ENCODE measurements at places on chromosomes 1 and 21. TPM values are rescaled to one million over a fixed set of nuclear protein-coding genes. Genes with fewer than 3 reads are reported as not detected.

DNA sequence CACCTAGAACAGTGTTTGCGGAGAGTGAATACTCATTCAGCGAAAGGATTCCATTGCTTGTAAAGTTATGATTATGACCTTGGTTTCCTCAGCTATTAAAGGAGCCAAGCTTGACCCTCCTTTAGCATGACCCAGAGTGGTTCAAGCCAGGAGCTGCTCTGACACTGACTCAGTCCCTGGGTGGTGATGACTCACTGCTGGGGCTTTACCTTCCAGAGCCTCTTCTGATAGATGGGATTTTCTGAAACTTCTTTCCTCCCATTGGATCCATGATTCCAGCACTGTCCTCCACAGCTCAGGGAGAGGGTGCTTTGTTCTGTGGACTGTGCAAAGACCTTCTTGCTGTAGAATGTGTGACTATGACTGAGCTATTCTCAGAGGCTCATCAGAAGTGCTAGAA is 77.4 kb downstream of the S1PR1 start:
- H3K4me3 ChIP-seq, result no peak overlapping the region
- H3K27ac ChIP-seq, result no peak overlapping the region
- no peaks in the 10 kb centered on the region for H3K36me3 ChIP-seq
- peaks cover 24% of the 10 kb centered on the region for H3K4me1 ChIP-seq

GRCh38 chr1:20126806-20127440 is 7.6 kb upstream of the PLA2G2D start:
- H3K27ac ChIP-seq, result no peak overlapping the region
- DNase-seq, result no peak
- no peaks in the 10 kb centered on the region for H3K36me3 ChIP-seq

The CHI3L2 gene
- 1.3 TPM for total RNA-seq

DNA sequence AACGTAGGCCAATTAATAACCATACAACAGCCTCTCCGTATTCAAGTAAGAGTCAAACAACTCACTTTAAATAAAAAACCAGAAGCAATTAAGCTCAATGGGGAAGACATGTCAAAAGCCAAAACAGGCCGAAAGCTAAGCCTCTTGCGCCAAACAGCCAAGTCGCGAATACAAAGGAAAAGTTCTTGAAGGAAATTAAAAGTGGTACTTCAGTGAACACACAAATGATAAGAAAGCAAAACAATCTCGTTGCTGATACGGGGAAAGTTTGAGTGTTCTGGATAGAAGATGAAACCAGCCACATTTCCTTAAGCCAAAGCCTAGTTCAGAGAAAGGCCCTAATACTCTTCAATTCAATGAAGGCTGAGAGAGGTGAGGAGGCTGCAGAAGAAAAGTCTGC is 53.4 kb downstream of the SIPA1L2 start:
- H3K4me1 ChIP-seq, result peaks cover 38% of the 10 kb centered on the region
- H3K36me3 ChIP-seq, result no peaks in the 10 kb centered on the region
- DNase-seq, result no peak

The LIN28A gene
- not detected for total RNA-seq

DNA sequence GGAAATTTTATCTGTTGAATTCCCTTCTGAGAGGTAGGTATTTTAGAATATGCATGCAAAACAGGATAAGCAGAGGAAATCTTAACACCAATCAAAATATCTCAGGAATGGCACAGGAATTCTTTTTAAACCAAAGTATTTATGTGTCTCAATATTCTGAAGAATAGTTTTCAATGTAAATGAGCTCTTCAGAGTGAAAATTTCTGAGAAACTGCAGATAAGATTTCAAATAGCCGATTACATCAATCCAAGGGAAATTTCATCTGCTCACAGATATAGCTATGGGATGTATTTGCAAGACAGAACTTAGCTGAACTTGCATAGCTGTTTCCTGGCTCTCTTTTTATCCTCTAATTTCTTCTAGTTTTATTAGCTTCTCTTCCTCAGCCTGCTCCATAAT is 209.5 kb downstream of the GRIK1 start:
- no peaks in the 10 kb centered on the region for H3K36me3 ChIP-seq
- no peaks in the 10 kb centered on the region for H3K4me1 ChIP-seq
- no peak overlapping the region for H3K4me3 ChIP-seq
- no peak for DNase-seq
- H3K27me3 ChIP-seq, result no peaks in the 10 kb centered on the region

DNA sequence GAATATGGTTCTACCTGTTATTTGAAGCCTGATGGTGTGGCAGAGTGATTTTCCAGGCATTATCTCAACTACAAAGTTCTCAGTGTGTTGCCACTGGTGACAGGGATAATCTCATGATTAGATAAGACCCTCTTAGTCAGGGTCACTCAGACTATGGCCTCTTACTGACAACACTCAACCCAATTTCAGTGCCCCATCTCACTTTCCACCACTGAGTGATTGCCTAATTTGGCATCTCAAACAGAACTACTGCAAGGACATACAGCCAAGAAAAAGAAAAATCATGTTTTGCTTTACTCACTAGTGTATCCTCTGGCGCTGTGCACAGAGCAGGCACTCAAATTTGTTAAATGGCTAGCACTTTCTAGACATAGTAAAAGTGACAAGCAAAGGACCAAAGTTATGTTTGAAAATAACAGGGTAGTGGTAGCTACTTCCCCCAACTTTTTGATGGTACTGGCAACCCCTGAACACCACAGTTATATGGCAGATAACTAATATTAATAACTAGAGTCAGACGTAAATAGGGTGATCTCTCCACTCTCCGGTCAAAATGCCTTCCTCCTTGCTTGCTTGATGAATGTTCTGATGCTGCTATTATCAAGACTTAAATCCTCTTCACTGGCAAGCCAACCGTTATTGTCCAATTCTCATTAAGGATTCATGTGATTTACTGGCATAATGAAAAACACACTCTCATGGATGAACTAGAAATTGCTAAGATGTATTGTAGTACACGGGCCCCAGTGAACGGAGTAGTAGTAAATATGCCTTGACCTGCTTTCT is 37.1 kb upstream of the SLC30A10 start:
- H3K4me1 ChIP-seq, result no peaks in the 10 kb centered on the region
- H3K36me3 ChIP-seq, result peaks cover 30% of the 10 kb centered on the region
- H3K4me3 ChIP-seq, result no peak overlapping the region
- no peak overlapping the region for H3K27ac ChIP-seq
- no peak for DNase-seq

DNA sequence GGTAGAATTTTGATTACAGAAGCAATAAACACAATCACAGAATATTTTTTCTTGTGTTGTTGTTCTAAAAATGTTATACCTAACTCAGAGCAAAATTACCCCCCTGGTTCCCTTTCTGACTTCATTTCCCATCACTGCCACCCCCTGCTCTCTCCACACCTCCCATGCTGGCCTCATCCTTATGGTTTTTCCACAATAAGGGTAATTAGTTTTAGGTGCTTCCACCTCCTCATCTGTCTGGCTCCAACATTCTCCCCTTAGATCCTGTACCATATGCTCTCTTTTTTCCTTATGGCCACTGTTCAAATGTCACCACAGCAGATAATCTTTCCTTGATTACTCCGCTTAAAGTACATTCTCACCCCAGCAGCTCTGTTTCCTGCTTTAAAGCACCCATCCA is 2208.6 kb downstream of the MRPL39 start:
- no peak for DNase-seq
- H3K27me3 ChIP-seq, result no peaks in the 10 kb centered on the region
- no peak overlapping the region for H3K27ac ChIP-seq
- no peaks in the 10 kb centered on the region for H3K36me3 ChIP-seq
- H3K4me3 ChIP-seq, result no peak overlapping the region

The CDK11B gene
- 30.0 TPM for total RNA-seq

- H3K36me3 ChIP-seq, result no peaks in the 10 kb centered on the region
- no peaks in the 10 kb centered on the region for H3K27me3 ChIP-seq
- DNase-seq, result no peak
- H3K4me3 ChIP-seq, result no peak overlapping the region
These were observed 35.7 kb upstream of the LIN9 start for GRCh38 chr1:226344441-226345259.

DNA sequence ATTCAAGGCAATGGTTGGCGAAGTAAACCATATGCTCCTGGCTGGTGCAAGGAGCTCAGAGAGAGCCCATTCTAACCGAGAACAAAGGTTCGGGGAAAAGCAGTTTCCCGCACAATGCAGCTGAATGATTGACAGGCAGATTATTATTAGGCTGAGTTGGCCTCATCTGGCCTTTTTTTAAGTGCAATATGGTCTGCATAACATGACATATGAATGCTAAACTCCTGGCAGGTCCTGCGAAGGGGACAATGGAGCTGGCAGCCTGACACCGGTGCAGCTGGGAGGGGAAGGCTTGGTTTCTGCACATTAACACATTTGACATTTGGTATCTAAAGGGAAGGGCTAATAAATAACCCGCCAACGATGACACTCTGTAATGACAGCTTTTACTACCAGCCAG is 92.0 kb downstream of the MIS18A start:
- no peaks in the 10 kb centered on the region for H3K4me1 ChIP-seq
- no peaks in the 10 kb centered on the region for H3K36me3 ChIP-seq
- H3K4me3 ChIP-seq, result no peak overlapping the region
- DNase-seq, result no peak
- H3K27me3 ChIP-seq, result no peaks in the 10 kb centered on the region
- no peak overlapping the region for H3K27ac ChIP-seq

GRCh38 chr1:27588256-27589232 is 15.4 kb downstream of the AHDC1 start:
- peak overlapping the region; percentile 73 for H3K27ac ChIP-seq
- no peak for DNase-seq
- no peaks in the 10 kb centered on the region for H3K27me3 ChIP-seq
- no peak overlapping the region for H3K4me3 ChIP-seq

Data from heart right ventricle (tissue), 16 donors.